Cortex of kidney (tissue), 1 donor: ENCODE measurements at places on chromosomes 5 and 9.

- no peak for DNase-seq
These were observed 272.1 kb upstream of the IL12B start for GRCh38 chr5:159602434-159602833.

DNA sequence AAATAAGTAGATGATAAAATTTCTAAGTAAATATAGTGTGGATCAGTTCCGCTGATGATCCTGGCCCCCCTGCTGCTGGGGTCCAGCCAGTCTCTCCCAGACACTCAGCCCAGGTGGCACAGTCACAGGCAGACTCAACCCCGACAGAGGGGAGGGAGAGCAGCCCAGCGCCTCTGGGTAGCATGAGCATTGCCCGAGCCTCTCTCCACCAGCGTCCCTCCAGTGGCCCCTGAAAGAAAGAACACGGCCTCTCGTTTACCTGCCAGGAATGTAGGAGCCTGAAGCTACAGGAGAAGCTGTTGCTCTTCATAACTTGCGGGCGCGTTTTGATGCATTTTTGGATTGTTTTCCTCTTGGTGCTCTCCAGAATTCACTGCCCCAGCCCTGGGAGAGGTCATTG, 68.8 kb upstream of the ICE1 start:
- DNase-seq, result no peak

- no peak for DNase-seq
These were observed 62.0 kb downstream of the DIRAS2 start for GRCh38 chr9:90580576-90580975.

DNA sequence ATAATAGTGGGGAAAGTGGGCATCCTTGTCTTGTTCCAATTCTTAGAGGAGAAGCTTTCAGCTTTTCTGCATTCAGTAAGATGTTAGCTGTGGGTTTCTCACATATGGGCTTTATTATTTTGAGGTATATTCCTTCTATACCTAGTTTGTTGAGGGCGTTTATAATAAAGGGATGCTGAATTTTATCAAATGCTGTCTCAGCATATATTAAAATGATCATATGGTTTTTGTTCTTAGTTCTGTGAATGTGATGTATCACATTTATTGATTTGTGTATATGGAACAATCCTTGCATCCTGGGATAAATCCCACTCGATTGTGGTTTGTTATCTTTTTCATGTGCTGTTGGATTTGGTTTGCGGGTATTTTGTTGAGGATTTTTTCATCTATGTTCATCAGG, 43.1 kb downstream of the FGD3 start:
- no peak for DNase-seq

DNA sequence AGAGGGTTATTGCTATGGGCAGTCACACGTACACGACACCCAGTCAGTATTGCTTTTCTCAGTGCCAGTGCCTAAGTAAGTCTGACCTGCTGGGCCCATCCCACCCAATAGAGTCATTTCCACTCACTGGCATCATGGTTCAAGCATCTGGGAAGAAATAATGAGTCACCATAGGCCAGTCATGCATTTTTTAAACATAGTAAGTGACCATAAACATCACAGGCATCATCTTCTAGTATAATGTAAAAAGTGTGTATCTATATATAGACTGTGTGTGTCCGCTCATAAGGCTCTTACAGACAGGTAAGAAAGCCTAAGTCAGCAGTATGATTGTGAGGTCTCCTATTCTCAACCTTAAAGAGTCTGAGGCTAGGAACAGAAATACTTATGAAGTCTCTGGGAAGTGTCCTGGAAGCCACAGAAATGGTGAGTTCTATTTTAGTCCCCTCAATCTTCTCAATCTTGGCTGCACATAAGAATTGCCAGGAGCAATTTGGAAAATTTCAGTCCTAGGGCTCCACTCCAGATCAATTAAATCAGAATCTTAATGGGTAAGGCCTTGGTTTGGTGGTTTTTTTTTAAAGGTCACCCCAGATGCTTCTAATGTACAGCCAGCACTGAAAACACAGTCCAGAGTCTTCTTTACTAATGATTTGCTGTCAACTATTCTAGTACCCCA, 65.2 kb downstream of the ZNF366 start:
- DNase-seq, result no peak

DNA sequence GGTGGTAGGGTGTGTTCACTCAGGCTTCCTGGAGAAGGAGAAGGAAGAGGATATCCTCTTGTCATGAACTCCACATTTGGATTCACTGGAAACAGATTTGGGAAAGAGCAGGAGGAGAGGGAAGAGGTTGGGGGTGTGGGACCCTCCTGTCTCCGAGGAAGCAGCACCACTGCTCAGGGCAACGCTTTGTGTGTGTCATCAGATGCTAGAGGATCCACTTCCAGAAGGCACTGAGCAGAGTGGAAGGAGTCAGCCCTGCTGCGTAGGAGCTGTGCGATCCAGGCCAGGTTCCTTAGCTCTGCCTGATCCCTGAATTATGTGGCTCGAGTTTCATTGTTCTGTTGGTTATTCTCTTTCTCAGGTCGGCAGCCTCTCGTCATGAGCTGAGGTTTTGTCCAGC, 37.3 kb upstream of the TJP2 start:
- DNase-seq, result no peak

- no peak for DNase-seq
These were observed 52.9 kb downstream of the MYO10 start for GRCh38 chr5:16883176-16883575.

- DNase-seq, result no peak
These were observed 536 bp upstream of the PPIC start for GRCh38 chr5:123037104-123037418.
